ENCODE measurements at places on chromosomes 6 and 20.

GRCh38 chr6:105495515-105495914 is 92.6 kb upstream of the PREP start:
- DNase-seq = no peak

DNA sequence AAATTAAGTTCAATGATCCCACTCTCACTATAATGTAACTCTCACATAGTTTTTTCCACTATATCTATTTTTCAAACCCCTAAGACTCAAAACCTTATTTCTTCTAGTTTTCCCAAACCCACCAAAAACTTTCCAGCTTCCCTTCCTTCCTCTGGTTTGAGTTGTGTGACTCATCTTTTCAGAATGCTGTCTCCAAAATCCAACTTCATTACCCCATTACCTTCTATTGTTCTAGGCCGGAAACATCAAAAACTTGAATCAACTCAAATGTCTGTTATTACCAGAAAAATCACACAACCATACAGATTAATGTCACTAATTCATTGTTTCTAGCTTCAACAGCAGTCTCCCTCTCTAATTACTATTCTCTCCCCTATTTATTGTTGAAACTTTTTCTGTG is 1090.3 kb downstream of the HACE1 start:
- DNase-seq = no peak

GRCh38 chr6:71287038-71287437 is 1.6 kb upstream of the OGFRL1 start:
- DNase-seq = peak; percentile 64

DNA sequence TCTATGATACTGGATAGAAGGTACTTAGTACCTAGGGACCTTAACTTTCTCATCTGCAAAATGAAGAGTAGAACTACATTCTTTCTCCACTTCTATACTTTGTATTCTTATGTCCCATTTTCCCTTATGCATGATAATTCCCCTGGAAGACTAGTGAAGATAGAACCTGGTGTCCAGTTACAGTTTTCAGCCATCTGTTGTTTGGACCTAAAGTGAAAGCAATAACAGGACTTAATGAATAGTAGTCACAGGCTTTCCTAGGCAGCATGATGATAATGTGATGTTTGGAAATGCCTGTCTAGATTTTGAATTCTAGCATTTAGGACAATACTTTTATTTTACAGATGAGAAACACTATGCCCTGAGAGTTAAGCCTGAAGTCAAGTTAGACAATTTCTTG is 153.8 kb downstream of the RIMS1 start:
- peak; percentile 23 for DNase-seq

DNA sequence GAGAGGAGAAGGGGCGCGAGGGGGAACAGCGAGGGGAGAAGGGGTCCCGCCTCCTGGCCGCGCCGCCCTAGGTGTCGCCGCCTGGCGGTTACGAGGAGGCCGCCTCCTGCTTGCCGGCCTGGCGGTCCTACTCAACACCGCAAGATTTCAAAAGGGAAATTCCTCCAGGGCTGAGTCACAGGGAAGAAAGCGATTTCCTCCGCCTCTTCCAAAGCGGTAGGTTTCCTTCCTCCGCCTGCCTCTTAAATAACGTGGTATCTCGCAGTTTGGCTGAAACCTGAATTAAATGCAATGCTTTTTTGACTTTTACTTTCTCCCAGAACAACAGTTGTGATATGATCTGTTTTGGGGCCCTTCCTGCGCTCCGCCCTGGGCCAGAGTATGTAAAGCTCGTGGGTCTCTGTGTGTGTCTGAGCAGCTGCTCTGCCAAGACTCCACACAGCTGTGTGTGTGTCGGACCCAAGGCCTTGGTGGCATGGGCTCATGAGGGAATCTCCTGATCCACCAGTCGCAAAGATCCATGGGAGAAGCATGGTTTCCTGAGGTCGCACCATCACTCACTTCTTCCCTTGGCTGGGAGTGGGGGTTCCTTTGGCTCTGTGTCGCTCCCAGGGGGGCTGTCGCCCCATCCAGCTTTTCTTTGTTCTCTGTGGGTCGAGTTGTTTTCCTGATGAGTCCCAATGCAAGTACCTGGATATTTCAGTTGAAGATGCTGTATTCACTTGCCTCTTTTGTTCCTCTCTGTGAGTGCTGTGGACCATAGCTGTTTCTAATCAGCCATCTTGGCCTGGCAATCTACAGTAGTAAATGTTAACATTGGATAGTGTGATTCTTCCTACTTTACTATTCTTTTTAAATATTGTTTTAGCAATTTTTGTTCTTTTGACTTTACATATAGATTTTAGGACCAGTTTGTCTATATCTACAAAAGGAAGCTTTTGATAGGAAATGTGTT is 31.6 kb upstream of the NOTCH4 start:
- peak; percentile 91 for DNase-seq

- no peak for DNase-seq
Measured at GRCh38 chr6:124040655-124041054, 237.0 kb downstream of the NKAIN2 start.

DNA sequence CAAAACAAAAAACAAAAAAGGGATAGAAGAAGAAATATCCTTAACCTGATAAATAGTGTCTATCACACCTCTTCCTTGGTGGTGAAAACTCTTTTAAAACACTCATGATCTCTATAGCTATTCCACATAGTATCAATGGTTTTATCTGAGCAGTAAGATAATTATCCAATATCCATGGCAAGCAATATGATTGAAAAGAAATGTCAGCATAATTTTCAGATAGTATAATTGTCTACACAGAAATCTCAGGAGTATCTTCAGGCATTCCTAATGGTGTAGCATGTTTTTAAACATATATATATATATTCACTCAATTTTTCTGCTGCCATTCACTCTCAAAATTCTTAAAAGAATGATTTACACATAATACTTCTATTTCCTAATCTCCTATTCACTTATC is 938.0 kb upstream of the SLC35B3 start:
- no peak for DNase-seq

DNA sequence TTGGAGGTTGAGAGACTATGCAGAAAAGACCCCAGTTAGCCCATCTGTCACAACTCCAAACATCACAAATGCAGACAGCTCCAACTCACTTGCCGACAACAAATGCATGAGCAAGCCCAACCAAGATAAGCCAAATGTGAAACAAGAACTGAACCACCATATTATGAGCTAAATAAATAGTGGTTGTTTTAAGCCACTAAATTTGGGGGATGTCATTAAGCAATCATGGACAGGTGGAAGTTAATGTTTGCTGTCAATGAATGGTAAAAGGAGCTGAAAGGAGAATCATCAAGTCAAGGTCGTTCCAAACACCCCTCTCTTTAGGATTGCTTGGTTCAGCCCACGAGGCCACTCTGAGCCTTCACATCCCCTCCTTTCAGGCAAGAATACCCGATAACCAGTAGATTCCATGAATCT is 71.2 kb upstream of the PLCB4 start:
- no peak for DNase-seq

DNA sequence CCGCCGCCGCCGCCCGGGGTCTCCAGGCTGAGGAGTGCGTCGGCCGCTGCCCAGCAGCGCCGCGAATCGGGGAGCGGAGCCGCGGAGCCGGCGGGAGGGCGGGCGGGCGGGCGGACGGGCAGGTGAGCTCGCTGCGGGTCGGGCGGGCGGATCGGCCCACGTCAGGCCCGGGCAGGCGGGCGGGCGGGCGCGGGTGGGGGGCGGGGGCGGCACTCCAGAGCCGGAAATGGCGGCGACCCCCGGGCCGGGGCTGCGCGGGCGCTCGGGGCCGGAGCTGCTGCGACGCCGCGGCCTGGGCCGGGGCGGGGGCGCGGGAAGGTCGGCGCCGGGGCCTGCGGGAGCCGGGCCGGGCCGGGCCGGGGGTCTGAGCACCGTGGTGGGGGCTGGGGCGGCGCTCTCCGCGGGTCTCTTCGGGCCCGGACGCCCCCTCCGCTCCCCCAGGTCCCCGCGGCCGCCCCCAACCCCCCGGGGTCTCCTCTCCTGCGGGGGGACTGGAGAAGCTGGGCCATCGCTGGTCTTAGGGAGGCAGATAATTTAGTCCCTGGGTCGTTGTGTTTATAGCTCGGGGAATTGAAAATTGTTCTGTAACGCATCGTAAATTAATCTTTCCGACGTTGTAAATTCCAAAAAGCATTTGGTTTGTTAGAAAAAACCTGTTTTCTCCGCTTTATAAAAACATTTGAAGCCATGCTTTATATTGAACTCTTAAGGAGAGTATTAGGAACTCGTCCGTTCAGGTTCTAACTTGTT is 451 bp downstream of the DNAJC5 start:
- no peak for DNase-seq

GRCh38 chr6:6366803-6367202 is 46.3 kb upstream of the F13A1 start:
- no peak for DNase-seq

DNA sequence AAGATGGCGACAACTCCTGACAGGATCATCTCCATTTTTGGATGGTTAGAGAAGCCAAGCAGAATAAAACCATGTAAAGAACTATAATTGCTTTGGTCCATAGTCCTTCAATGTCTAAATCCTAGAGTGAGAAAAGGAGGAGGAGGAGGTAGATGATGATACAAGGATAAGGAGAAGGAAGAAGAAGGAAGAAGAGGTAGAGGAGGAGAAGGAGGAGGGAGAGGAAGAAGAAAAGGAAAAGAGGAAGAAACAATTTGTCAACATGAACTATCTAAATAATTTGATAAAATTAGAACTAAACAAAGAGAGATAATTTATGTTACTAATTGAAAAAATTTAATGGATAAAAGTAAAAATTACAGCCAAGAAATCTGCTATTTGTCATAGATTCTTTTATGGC is at the start of gene OR2W1:
OR2W1 (minus strand) TSS at position 101 of the 400 bp plus-strand sequence; CDS start at position 101, 0 bp downstream.
- no peak for DNase-seq

- DNase-seq = no peak
Measured at GRCh38 chr6:52500238-52501129, 76.4 kb downstream of the TRAM2 start.

- DNase-seq = no peak
Measured at GRCh38 chr6:7747433-7747832, 21.5 kb downstream of the BMP6 start.

- DNase-seq = peak; percentile 2
Measured at GRCh38 chr20:52684905-52685304, 287.3 kb upstream of the TSHZ2 start.

DNA sequence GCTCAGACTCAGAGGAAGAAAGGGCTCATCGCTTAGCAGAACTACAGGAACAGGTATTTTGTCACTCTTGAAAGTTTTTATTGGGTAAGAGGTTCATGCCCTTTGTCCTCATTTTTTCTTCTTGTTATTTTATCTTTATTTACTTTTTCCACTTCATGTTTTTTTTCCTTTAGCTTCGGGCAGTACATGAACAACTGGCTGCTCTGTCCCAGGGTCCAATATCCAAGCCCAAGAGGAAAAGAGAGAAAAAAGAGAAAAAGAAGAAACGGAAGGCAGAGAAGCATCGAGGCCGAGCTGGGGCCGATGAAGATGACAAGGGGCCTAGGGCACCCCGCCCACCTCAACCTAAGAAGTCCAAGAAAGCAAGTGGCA is 9.5 kb downstream of the BRD2 start:
- no peak for DNase-seq

- DNase-seq = no peak
Measured at GRCh38 chr20:20303320-20303719, 64.6 kb upstream of the INSM1 start.

DNA sequence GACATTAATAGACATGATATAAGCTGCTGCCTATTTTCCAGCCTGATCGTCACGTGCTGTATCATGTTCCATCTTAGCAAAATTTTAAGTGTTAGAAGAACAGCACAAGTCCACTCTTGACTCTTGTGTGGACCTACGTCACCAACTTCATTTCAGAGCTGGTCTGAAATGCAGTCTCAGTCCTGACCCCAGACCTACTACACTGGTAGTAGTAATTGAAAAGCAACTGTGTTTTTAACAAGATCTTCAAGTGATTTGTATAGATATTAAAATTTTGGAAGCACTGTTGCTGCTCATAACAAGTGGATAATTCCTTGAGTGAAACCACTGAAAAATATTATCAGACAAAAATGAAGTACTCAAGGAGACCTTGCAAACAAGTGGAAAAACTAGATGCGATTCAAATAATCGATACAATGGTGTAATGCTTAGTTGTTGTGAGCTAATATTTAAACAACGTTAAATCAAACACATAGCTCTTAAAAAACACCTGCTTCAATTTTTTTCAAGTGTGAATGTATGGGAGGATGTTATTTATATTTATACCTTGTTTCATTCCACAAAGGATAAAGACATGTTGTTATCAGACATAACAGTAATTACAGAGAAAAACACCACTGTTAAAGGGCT is 110.9 kb upstream of the JAG1 start:
- DNase-seq = no peak

DNA sequence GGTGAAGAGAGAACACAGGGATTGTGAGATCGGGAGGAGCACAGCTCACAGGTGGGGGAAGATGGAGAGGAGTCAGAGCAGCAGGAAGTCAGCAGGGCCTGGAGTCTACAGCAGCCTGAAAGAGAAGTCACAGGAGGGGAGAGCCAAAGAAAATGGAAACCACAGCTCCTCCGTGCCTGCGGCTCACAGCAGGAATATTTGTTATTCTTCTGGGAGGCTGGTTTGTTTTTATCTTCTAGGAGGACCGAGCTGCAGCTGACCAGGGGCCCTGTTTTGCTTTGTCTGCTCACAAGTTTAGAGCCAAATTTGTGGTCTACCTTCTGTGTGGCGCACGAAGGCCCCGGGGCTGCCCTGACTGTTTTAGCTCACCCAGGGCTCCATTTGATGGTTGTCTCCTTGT is 81.8 kb downstream of the CLIC5 start:
- DNase-seq = no peak

GRCh38 chr6:85347812-85348211 is 102.1 kb upstream of the NT5E start:
- peak; percentile 50 for DNase-seq

DNA sequence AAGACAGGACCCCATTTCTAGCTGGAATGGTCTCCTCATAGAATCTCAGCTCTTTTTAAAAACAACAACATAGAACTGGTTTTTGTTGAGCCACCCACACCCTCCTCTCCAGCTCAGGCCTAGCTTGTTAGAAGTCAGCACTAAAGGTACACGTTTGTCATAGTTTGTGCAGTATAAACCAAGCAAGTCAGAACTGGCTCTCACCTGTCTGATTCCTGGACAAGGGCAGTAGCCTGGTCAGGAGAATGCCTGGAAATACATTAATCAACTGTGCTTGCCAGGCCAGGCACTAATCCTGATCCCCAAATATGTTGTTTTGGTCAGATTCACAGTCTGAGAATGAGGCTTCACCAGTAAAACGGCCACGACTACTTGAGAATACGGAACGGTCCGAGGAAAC is 296.7 kb downstream of the ZFAND3 start:
- no peak for DNase-seq

DNA sequence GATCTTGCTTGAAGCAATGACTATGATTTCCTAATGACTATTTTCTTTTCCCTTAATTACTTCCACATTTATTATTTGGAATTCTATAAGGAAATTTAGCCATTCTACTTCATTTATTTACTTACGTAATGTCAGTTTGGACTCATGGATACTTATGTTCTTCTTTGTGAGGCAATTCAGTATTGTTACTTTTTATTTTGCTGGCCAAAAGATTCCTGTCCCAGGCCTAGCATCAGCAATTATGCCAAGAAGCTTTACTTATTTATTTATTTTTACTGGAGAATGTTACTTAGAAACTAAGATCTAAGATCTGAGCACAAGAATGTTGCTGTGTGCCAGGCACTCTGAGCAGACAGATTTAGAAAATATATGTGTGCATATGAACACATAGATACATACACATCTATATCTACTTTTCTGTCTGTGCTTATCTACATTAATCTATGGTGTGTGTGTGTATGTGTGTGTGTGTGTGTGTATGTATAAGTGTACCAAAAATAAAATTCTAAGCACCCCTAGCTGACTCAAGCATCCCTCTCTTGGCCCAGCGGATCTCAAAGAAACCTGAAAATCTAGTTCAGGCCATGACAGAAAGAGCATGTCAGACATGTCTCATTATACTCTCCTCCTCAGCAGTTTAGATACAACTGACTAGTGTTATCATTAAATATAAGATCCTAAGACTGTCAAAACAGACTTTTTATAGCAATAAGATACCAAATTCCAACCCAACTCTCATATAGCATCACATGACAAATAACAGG is 640.0 kb upstream of the GJE1 start:
- DNase-seq = peak; percentile 9
